ENCODE measurements at places on chromosomes 7 and 10.

GRCh38 chr10:102627291-102627735 lies 17.0 kb upstream of the TRIM8 start:
- no peak for DNase-seq

GRCh38 chr7:79520543-79520942 lies 67.1 kb upstream of the MAGI2 start:
- no peak for DNase-seq

DNA sequence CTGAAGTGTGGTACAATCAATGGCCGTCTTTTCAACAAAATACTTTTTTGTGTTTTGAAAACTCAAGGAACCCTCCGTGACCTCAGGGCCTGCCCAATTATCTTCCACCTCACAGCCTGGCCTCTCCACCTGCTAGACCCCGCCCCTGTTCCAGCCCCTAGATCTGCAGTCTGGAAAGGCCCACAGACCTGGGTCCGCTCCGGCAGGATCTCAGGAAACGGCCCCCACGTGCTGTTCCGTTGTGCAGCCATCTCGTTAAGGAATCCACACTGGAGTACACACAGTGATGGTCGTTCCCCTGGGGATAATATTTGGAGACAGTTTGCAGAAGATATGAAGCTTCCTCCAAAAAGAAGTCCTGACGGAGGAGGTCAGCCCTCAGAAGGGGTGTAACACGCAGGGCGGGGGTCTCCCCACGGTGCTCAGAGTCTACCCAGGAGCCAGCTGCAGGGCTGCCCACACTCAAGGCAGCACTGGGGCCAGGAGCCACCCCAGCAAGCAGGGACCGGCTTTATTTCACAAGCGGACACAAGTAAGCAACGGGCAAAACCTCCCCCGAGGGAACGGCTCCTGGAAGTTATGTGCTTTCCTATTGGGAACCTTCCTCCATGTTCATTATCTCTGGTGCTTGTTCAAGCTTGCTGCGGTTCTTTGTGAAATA lies 73.4 kb downstream of the TCERG1L start:
- DNase-seq, result no peak

GRCh38 chr10:79069325-79070080 lies 737 bp downstream of the ZMIZ1 start:
- no peak for DNase-seq

DNA sequence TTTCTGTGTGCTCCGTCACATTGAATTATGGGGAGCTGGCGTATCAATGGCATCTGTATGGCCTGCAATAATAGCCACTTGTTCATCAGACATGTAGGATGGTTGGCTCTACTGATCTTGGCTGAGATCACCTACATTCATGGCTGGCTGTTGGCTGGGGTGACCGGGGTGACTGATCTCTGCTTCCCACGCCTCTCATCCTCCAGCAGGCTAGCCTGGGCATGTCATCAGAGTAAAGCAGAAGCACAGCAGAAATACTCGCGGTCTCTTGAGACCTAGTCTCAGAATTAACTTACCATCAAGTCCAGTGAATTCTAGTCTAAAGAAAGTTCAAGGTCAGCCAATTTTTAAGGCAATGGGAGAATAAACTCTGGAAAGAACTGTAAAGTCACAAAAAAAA lies 257.7 kb upstream of the GLI3 start:
- no peak for DNase-seq

GRCh38 chr7:132672200-132672990 lies 96.1 kb upstream of the PLXNA4 start:
- DNase-seq, result no peak

DNA sequence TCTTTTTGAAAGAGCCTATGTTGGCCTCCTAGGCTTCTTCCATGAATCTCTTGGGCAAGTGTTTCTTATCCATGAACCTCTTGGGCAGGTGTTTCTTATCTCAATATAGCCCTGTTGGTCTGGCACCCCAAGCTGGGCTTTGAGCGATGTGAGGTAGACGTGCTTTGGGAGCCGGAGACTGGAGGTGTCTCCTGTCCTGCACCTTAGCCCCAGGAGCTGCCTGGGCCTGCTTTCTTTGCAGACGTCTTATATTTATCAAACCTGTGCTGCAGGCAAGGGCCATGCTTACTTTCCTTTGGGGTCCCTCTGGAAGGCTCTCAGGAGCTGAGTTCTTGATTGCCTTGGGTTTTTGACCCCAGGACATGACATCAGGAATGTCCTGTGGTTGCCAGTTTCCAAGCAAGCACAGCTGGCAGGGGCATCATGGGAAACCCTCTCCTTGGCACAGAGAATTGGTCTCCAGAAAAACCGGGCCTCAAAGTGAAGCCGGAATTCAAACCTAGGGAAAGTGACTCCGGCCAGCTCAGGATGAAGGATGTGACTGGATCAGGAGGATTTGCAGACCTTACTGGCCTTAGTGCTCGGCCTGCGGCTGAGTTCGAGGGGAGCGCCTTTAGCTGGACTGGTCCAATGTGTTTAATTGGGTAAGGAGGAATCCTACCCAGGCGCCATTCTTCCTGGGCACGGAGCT lies 2.8 kb downstream of the JAKMIP3 start:
- no peak for DNase-seq

- DNase-seq, result no peak
These were observed 1256.8 kb upstream of the SORCS1 start for GRCh38 chr10:108421266-108421665.
